ENCODE measurements at places on chromosomes 16 and 17.

- DNase-seq: no peak
Measured at GRCh38 chr16:3637371-3637923, 17.0 kb upstream of the DNASE1 start.

GRCh38 chr16:20300312-20301097 is 26.8 kb downstream of the GP2 start:
- DNase-seq: peak; percentile 62

DNA sequence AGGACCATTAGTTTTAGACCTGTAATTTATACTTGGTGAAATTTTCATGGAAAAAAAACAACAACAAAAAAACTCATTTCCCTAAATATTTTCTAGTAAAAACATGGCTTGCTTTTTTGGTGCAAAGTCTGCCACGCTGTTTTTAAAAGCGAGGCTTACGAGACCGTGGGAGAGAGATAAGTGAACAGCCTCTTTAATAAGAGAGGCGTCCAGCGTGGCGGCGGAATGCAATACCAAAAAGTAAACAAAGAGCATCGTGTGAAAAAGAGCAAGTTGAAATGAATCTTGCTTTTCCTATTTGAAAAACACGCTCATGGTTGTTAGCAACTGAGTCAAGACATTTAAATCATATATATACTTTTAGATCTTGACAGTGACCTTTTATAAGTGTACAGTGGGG is 10.5 kb upstream of the MSI2 start:
- no peak for DNase-seq

GRCh38 chr16:1871974-1872635 is at the start of gene MEIOB:
Gene MEIOB, minus strand, starts transcription at chr16:1872164. Its CDS starts 3,989 bp downstream, at chr16:1868175.
- DNase-seq: peak; percentile 35

DNA sequence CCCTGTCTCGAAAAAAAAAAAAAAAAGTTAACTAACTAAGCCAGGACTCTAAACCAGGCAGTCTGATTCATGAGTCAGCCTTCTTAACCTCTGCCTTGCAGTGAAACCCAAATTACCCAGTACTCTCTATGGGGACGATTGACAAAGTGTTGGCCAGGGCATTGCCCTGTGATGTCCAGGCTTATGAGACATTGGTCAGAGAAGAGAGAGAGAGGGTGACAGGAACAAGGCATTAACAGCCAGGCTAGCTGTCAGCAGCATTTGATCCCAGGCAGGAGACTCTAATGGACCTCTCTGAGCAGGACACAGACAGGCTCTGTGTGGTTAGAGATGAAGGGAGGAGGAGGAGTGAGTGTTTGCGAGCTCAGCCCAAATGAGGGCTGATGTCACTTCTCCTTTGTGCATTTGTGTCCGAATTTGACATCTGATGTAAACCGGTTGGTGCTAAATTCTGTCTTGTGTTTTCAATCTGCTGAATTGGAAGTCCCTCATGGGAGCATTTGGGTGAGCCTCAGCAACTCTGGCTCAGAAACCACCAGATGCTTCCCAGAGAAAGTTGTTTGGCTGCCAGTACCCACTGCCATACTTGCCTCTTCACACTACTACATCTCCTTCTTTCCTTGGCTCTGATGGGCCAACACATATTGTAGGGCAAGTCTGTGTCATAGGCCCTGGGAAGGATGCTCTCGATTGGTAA is 4.3 kb upstream of the MYL4 start:
- DNase-seq: no peak

DNA sequence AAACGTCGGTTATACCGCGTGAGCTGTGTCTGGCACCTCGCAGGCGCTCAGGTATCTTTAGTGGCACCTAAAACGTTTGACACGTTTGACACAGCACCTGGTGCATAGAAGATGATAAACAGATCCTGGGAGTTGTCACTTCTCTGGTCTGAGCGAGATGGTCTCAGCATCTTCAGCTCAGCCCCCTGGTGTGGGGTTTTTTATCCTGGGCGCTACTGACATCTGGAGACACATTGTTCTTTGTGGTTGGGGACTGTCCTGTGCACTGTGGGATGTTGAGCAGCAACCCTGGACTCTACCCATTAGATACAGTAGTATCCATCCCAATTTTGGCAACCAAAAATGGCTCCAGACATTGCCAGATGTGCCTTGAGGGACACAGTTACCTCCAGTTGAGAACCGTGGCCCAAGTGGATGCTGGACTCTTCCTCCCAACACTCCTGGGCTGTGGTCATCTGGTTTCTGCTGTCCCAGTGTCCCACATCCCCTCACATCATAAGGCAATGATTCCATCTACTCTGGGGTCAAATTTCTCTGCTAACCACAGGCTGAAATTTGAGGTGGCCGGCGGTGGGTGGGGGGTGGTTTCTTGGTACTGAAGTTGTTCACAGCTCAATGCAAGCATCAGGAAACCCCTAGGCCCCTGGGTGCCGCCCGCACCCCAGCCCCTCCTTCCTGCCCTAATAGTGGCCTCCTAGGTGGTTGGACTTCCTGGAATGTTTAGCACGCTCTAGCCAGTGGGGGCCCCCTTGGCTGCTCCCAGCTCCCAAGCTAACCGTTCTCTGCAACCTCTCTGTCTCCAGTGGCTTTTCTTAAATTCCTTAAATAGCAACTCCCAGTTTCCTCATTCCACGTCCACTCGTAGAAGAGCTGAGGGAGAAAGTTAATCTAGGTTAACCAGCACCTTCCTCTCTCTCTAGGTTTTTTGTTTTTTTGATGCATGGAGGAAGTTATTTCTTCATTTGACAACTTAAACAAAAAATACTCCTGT is 124.8 kb downstream of the ABCC1 start:
- DNase-seq: no peak

- DNase-seq: no peak
Measured at GRCh38 chr17:2841606-2842005, 45.4 kb downstream of the RAP1GAP2 start.
